ENCODE measurements at places on chromosomes 11 and 22. TPM values are rescaled to one million over a fixed set of nuclear protein-coding genes. Genes with fewer than 3 reads are reported as not detected.

DNA sequence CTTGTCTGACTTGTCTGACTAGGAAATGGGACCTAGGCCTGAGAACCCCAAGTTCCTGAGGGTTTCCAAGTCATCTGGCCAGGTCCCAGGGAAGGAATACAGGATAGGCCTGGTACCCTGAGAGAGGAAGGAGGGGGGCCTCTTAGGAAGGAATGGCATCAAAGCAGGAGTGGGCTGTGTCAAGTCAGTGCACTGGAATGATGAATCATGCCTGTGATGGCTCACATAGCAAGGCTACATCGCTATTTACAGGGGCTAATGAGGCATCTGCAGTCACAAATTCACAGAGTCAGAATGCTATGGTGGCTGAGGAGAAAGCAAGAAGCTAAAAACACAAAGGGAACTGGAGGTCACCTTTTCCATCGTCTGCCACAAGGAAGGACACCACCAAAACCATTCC lies 247.3 kb downstream of the NXPE2 start:
- DNase-seq = no peak

PRAME gene
- total RNA-seq = not detected

DNA sequence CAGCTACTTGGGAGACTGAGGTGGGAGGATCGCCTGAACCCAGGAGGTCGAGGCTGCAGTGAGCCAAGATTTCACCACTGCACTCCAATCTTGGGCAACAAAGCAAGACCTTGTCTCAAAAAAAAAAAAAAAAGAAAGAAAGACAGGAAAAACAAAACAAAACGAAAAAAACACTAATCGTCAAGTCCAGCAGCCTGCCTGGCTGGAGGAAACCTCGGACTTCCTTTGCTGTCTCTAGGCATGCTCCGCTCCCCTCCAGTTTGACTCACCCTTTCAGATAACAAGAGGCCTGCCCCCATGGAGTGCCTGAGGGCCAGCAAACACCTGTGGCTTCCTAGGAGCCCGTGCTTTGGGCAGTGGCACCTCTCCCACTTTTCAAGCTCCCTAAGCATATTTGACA lies 28.8 kb upstream of the CHKA start:
- DNase-seq = no peak

- DNase-seq = no peak
These were observed 20.7 kb downstream of the FZD4 start for GRCh38 chr11:86934582-86934900.

CCDC15 gene
- total RNA-seq = 1.1 TPM

GRCh38 chr11:44226490-44226889 lies 83.4 kb downstream of the ALX4 start:
- no peak for DNase-seq

DNA sequence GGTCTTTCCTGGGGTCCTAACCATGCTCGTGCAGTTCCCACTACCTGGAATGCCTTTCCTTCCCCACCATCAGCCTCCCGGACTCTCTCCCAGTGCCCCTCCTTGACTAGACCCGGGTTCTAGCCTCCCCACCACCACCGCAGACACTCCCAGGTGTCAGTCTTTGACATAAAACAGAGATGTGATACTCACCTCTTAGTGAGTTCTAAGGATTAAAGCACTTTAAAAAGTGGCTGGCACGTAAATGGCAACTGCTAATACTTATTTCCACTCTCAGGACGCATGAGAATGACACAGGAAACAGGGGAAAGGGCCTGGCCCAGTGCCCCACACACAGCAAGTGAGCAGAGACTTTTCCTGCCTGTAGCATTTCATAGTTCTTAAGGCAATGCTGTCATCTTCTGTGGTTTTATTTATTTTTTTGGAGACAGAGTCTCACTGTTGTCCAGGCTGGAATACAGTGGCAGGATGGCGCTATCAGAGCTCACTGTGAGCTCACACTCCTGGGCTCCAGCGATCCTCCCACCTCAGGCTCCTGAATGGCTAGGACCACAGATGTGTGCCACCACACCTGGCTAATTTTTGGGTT lies 1.9 kb upstream of the SLC25A45 start:
- DNase-seq = no peak

GRCh38 chr11:102633385-102634026 lies 8.4 kb upstream of the MMP20 start:
- no peak for DNase-seq

- no peak for DNase-seq
These were observed 10.1 kb downstream of the TSSC4 start for GRCh38 chr11:2410616-2411015.

CALCA gene
- total RNA-seq = not detected

GRCh38 chr11:119673052-119673758 lies 55.8 kb downstream of the NECTIN1 start:
- DNase-seq = no peak

LBHD1 gene
- 3.7 TPM for total RNA-seq

DNA sequence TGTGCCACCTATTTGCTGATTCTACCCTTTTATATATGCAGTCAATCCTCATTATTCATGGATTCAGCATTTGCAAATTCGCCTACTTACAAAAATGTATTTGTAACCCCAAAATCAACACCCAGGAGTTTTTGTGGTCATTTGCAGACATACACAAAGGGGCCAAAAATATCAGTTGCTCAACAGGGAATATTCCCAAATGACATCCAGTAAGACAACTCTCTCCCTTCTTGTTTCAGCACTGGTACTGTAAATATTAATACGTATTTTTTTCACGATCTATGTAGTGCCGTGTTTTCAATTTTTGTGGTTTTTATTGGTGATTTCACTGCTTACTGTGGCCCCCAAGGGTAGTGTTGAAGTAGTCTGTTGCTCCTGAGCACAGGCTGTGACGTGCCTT lies 11.8 kb upstream of the CAVIN3 start:
- DNase-seq = no peak

DNA sequence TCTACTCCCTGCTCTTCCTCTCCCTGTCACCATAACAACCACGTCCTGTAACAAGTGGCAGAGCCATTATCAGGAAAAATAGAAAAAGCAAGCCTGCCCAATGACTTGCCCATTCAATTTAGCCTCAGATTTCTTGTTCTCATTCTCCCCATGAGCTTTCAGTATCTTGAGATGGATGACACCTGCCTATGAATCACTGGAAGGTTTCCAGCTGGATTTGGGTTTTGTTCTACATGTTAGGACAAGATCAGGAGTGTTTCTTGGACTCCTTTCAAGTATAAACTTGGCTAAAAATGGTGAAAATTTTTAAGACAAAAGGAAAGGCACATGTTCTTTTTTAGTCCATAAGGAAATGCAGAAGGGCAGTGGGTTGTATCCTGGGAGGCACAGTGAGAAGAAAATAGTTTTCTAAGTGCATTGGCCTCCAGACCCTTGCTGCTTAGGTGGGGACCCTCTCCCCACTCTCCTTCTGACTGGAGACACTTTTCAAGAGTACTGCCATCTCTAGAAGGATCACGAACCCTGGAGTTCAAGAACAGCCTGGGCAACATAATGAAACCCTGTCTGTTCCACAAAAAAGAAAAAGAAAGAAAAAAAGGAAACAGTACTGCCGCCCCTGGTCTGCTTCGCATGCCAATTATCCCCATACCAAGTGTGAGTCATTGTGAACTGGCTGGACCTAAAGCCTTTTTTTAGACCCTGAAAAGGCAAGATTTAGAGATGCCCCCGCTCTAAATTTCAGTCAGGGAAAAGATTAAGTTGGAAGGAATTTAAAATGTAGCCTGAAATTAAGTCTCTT lies 51.0 kb downstream of the MTNR1B start:
- no peak for DNase-seq

MMP7 gene
- total RNA-seq = not detected

OR52I1 gene
- not detected for total RNA-seq

GRCh38 chr11:31139479-31139878 lies 230.1 kb downstream of the DCDC1 start:
- DNase-seq = no peak
